Osteocyte (in vitro differentiated cells): ENCODE measurements at places on chromosomes 4 and X. TPM values are rescaled to one million over a fixed set of nuclear protein-coding genes. Genes with fewer than 3 reads are reported as not detected.

DNA sequence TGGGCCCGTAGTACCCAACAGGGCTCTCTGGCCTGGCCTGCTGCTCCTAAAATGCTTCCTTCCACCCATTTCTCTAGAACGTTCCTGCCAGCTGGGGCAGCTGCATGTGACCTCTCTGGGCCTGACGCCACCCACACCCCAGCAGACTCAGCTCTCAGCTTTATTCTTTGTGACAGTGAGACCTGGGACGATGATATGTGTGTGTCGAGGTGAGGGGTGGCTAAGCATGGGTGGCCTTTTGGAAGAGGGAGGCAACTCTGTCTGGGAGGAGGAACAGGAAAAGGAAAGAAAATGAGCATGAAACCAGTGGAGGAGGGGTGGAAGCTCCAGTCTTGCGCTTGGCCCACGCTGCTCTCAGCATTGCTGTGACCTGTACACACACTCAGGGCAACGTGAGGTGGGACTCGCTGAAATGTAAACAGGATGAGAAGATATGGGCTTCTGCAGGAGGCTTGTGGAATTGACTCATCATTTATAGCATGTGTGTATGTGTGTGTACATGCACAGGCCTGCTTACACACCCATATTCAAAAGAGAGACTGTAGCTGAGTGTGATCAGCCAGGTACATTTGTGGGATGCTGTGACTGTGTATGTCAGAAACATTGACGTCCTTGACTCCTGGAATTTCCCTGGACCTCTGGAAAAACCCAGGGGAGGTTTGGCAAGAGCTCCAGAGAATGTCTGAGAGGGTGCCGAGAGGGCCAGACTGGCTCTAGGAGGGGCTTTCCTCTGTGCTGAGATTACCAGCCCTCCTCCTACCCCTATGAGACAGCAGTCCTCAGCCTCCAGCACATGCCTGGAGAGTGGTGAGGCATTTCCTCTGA, 137.9 kb downstream of the PJA1 start:
- no peaks in the 10 kb centered on the region for H3K27me3 ChIP-seq
- peaks cover 5% of the 10 kb centered on the region for H3K4me1 ChIP-seq
- H3K4me3 ChIP-seq: no peak overlapping the region
- H3K36me3 ChIP-seq: peaks cover 2% of the 10 kb centered on the region

- no peak for DNase-seq
- H3K4me3 ChIP-seq: no peak overlapping the region
- peaks cover 24% of the 10 kb centered on the region for H3K27me3 ChIP-seq
Measured at GRCh38 chrX:136491832-136492231, 4.1 kb downstream of the BRS3 start.

The MAD2L1 gene
- 7.7 and 9.6 TPM in 2 replicates for total RNA-seq

The LAGE3 gene
- 15.6 and 19.6 TPM in 2 replicates for total RNA-seq

The RBM46 gene
- total RNA-seq: not detected in 2 replicates

GRCh38 chr4:185582651-185583400, 47.5 kb upstream of the PDLIM3 start:
- peaks cover 3% of the 10 kb centered on the region for H3K36me3 ChIP-seq
- H3K4me1 ChIP-seq: peaks cover 4% of the 10 kb centered on the region
- H3K27ac ChIP-seq: no peak overlapping the region
- no peak overlapping the region for H3K4me3 ChIP-seq
- no peaks in the 10 kb centered on the region for H3K27me3 ChIP-seq
- DNase-seq: no peak

DNA sequence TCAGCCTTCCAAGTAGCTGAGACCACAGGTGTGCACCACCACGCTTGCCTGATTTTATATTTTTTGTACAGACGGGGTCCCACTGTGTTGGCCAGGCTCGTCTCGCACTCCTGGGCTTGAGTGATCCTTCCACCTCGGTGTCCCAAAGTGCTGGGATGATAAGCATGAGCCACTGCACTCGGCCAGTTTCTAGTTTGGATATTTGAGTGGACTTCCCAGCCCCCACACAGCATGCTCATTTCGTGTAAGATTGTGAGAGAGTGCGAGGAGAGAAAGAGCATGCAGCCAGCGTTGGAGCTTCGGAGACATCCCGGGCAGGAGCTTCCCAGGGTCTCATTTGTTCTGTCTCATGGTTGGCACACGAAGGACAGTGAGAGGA, 31.8 kb downstream of the ARSD start:
- H3K4me3 ChIP-seq: no peak overlapping the region
- H3K36me3 ChIP-seq: no peaks in the 10 kb centered on the region
- DNase-seq: no peak
- no peaks in the 10 kb centered on the region for H3K27me3 ChIP-seq
- H3K27ac ChIP-seq: no peak overlapping the region
- H3K4me1 ChIP-seq: peaks cover 3% of the 10 kb centered on the region

- no peak for DNase-seq
- no peaks in the 10 kb centered on the region for H3K27me3 ChIP-seq
- H3K27ac ChIP-seq: no peak overlapping the region
- H3K36me3 ChIP-seq: no peaks in the 10 kb centered on the region
- no peaks in the 10 kb centered on the region for H3K4me1 ChIP-seq
Measured at GRCh38 chr4:12791536-12791935, 692.6 kb downstream of the RAB28 start.
